ENCODE measurements at places on chromosomes 2 and 18.

GRCh38 chr18:58054041-58054781 lies 10.2 kb downstream of the NEDD4L start:
- DNase-seq, result no peak

DNA sequence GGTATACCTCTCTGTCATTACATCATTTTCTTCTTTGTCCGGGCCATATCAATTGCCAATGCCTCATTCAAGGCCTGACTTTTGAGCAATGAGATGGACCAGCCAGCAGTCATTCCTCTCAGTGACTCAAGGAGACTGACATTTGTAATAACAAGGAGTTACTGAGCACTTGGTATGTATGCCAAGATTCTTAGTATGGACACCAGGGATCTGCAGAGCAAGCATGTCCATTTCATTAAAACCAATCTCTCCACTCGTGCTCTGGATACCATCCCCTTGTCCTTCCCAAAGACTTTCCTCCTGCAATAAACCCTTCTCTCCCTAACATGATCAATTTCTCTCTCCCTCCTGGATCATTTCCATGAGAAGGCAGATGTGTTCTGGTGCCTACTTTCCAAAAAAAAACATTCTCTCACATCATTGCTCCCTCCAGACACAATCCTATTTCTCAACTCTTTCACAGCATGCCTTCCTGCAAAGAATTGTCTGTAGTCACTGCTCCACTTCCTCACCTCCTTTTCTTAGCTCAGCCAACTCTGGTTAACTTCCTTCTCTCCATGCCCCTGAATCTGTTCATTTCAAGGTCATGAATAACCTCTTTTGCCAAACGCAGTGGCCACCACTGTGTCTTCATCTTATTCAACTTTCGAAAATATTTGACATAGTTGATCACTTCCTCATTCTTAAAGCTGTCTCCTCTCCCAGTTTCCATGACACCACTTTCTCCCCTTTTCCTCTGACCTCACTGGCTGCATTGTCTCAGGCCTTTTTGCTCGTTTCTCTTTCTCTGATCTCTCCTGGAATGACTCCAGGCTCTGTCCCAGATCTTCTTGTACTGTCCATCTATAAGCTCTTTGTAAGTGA lies 102.8 kb upstream of the CYP1B1 start:
- DNase-seq, result no peak

DNA sequence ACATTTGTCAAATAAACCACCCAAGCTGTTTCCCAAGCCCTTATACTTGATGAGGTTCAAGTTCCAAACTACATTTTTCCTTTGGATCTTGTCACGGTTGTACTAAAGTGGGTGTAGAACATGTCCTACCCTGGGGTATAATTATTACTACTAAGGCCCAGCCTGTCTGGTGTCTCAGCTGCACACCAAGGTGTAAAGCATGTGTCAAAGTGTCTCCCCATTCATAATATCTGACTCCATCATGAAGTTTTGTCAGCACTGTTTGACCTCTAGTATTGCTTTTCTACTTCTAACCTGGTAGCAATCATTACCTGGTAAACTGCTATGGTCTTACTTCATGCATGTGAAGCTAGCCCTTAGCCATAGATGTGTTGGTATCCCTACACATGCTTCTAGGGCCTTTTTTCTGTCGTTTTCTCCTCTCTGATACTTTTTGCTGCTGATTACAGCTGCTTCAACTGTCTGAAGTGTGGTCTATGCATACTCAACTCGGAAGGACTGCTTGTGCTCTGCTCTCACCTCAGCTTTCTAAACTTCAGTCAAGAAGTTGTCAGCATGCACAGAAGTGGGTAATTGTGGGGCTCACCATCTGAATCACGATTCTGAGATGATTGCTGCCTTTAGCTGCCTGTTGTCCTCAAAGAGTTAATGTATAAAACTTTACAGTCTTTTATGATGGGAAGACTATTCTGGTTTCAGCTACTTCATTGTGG lies 445.7 kb upstream of the TRIB2 start:
- DNase-seq, result no peak

DNA sequence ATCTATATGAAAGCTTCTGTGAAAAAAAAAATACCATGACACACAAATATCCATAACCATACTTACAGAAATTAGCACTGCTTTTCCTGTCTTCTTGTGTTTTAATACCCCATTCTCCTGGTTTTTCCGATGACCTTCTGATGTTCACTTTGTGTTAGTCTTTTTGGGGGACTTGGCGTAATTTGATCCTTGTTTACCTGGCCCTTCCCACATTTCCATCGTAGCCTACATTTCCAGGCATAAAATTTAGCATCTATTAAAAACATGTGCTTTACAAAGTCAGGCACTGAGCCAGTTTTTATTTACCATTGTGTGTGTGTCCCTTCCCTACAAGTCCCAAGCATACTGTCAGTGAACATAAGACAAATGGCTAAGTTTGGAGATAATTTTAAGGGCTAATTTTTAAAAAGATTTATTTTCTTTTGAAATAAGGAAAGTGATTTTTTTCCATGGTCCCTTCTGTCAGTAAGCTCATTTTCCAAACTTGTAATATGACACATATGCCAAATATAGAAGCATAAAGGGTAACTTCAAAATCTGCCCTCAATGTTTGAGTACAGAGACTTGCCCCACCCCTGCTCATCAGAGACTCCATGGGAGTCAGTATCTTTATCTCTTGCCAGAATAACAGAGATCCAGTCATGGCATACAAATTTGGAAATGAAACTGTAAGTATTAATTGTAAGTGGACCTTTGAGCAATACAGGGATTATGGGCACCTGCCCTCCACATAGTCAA lies 27.3 kb downstream of the SESTD1 start:
- no peak for DNase-seq

DNA sequence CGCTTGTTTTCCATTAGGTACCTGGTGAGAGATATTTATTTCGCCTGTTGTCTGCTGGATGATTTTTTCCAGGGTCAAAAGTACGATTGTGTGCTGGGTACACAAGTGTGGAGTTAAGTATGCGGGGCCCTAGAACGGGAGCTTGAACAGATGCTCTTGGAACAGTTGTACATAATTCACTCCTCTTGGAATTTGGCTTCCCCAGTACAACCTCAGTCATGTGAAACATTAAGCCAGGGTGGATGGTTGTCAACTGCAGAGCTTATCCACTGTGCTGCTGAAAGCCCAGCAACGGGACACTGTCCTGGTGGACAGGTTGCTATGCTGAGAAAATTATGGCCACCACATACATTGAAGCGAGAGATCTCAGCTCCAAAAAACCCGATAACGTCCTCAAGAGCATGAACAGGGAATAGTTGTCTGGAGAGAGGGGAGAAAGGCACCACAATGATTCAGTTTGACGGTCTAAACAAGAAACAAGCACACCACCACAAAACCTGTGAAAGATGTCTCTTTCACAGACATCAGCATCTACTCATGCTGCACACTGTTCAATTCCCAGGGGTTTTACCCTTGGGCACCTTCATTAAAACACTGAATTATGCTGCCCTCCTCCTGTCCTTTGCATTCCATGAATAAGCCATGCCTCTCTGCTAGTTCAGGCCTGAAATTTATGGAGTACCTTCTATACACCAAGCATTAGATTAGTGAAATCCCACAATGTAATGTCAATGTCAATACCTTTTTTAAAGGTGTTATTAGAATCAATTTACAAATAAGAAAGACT lies 176.8 kb upstream of the TRIB2 start:
- DNase-seq, result no peak

GRCh38 chr2:237045449-237045848 lies 40.2 kb upstream of the COPS8 start:
- no peak for DNase-seq

DNA sequence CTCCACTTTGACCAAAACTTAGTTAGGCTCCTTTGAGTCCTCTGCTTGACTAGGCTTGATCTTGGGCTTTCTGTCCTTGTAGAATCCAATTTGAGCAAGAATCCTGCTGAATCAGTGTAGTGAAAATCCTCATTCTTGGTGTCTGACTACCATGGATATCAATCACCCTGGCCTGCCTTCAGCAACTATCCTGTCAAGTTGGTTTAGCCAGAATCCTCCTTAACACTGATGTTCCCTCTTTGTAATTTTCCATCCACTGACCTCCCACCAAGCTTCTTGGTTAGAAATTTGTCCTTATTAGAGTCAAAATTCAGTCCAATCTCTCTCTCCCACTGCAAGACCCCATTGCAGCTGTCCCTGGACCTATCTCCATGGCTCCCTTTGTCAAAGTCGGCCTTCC lies 494 bp upstream of the RBM45 start:
- no peak for DNase-seq

DNA sequence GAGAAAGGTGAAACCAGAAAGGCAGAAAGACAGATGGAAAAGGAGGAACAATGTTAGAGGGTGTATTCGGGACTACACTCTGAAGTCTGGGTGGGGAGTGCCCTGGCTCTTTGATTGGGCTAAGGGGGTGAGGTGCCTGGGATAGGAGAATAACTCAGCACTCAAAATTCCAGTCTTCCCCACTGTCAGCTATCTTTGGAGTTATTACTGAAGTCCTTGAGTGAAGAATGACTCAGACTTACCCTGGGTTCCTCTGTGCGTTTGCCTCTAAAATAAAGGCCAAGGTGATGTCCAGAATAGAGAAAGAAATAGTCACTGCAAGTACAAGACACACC lies 151.8 kb upstream of the SERPINE2 start:
- DNase-seq, result no peak

GRCh38 chr18:33959609-33960008 lies 265.1 kb downstream of the NOL4 start:
- DNase-seq, result no peak

DNA sequence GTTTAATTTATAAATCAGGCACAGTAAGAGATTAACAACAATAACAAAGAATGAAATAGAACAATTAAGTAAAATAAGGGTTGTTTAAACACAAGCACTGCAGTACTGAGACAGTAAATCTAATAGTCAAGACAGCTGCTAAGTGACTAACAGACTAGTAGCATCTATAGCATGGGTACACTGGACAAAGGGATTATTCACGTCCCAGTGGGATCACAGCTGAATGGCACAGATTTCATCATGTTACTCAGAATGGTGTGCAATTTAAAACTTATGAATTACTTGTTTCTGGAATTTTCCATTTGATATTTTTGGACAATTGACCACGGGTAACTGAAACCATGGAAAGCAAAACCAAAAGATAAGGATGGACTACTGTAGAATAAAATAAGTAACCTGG lies 161.9 kb upstream of the DAPL1 start:
- no peak for DNase-seq

DNA sequence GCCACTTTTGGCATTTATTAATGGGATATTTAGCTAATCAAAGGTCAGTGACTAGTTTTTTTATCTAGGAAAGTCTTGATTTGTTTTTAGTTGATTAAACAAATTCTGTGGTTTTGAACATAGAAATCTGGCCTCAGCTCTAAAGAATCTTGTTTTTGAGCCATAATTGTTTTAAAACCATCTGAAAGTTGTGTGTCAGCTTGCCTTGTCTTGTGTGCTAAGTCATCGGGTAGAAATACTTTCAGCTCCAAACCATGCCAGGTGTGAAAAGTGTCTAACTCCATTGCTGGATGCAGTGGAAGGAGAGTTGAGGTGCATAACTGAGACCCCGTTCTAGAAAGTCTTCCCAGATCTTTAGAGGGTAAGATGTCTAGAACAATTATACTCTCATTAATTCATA lies 22.7 kb downstream of the FARP2 start:
- no peak for DNase-seq

DNA sequence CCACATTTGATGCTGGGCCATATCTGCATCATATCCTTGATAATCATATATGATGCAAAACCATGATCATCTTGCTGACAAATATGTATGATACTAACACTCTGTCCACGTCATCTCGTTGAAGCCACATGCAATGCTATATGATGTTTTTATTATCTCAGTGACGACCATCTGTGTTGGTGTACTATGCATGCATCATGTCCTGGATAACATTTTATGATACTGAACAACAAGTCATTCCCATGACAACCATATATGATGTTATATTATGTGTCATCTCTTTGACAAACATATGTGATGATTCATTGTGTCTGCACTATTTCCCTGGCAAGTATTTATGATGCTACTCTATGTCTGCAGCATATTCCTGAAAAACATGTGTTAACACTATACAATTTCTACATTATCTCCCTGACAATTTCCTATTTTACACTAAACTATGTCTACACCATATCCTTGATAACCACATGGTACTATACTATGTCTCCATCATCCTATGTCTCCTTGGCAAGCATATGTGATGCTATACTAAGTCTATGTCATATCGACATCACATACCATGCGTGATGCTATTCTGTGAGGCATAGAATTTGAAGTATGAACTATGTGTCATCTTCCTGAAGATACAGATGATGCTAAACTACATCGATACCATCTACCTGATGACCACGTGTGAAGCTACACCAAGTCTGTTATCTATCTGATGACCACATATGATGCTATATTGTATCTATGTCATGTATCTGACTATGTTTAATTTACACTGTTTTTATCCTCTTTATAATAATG lies 37.0 kb downstream of the DAW1 start:
- DNase-seq, result no peak

- no peak for DNase-seq
These were observed 43.3 kb upstream of the FN1 start for GRCh38 chr2:215479121-215479520.

- no peak for DNase-seq
These were observed 39.4 kb downstream of the RBMS1 start for GRCh38 chr2:160454070-160454797.

- DNase-seq, result no peak
These were observed 69.6 kb upstream of the MGAT4A start for GRCh38 chr2:98800330-98801064.

GRCh38 chr2:37616677-37617005 lies 54.8 kb downstream of the CDC42EP3 start:
- no peak for DNase-seq

GRCh38 chr18:9806905-9807304 lies 78.9 kb upstream of the TXNDC2 start:
- DNase-seq, result no peak

- DNase-seq, result no peak
These were observed 22.6 kb upstream of the ITGB6 start for GRCh38 chr2:160222546-160223283.

GRCh38 chr2:194730266-194730665 lies 926.8 kb upstream of the SLC39A10 start:
- no peak for DNase-seq

DNA sequence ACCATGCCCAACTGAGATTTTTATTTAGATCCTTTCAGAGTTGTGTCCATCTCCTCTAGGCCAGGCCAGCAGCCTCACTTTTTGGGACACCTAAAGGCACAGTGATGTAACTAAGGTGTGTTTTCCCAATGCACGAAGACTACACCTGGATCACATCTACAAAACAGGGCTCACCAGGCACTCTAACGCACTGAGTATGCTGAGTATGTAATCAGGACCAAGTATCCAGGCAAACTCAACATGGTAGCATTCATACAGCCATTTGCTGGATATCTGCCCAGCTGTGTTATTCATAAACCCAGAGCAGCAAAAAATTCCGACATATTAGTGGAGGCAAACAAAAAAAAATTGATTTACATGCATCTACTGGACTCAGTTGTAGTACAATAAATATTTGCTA lies 33.8 kb downstream of the LPIN2 start:
- no peak for DNase-seq

DNA sequence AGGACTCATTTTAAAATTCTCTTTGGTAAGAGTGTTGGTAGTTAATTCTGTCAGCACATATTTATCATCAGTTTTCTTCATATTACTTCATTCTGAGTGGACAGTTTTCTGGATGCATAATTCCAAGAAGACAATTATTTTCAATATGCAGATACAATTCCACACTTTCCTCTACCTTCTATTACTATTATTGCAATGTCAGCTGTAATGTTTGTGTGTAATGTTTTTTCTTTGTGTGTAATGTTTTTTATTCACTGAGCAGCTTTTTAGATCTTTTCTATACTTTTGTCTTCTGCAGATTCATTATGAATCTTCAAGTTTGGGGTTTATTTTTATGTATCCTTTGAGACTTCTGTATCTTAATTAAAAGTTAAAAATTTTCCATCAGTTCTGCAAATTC lies 264.0 kb upstream of the VRK2 start:
- DNase-seq, result no peak

Measured in effector memory CD8-positive, alpha-beta T cell (primary cell).